ENCODE measurements at places on chromosomes 5 and 9.

- DNase-seq, result no peak
Observed at GRCh38 chr9:105416840-105417239, 31.0 kb upstream of the FSD1L start.

DNA sequence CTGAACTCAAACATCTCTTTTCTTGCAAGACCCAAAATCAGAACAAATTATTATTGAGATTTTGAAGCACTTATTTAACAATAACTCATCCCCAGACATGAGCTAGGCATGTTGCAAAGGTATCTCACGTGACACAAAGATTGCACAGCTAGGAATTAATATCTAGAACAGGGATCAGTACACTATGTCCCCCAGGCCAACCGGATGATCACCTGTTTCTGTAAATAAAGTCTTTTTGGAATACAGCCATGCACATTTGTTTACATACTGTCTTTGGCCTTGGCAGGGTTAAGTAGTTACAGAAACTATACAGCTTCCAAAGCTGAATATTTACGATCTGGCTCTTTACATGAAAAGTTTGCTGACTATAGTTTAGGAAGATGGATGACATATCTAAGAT, 287.7 kb downstream of the ACTL7B start:
- DNase-seq, result no peak

DNA sequence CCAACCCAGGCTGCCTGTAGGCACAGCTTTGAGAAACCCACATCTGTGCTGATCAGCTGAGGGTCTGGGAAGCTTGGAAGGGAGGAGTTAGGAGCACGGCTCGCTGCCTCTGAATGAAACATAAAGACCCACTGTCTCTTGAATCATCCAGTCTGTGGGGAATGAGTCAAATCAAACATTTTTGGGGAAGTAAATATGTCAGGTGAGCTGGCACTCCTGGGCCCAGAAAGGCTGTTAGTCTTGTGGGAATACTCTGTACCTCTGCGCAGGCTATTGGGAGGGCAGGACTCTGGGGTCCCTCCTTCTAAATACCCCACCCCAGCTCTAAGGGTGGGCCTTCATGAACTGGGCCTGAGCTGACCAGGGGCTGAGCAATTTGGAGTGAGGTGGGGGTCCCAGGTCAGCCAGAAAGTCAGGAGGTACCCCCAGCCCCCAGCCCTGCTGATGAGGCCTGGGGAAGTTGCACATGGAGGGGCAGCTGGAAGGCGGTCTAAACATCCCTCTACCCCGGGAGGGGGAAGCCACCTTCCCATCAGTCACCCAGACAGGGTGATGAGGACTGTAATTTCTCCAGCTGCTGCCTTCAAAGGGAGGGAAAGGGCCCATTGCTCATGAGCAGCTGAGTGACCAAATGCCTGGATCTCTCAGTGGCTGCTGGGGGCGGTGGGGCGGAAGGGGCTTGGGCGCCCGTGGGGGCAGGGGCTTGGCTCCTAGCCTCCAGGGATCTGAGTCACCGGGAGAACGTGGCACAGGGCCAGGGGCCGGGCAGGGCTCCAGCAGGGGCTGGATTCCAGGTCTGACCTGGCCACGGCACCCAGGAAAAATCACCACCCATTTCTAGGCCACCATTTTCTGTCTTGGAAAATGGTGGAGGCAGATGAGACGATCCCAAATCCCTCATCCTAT, 10.8 kb downstream of the FIBCD1 start:
- DNase-seq, result peak; percentile 17

DNA sequence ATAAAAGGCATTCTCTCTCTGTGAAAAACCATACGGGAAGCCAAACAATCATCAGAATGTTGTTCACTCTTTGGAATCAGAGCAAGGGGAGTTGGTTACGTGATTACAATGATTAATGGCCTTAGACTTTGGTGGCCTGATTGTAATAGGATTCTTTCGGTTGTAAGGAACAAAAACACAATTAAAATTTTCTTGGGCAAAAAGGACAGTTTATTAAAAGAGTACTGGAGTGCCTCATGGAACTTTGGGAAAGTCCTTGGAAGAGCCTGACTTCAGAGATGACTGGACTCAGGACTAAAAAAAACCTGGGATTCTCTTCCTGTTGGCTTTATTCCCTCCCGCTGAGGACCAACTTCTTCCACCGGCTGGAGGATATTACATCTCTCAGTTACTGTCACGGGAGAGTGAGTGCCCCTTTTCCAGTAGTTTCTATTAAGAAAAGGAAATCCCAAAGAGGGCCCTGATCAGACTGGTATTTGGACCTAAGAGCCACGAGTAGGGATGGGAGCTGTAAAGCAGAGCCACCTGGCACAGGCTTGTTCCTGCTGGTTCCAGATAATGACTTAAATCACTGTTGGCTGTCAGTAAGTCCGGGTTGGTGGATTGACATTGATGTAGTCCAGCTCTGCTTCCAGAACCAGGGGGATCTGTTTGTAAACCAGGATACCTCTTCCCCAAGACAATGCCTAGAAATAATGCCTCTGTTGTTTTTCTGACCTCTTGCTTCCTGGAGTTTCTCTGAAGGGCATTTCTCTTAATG, 53.9 kb downstream of the CFAP95 start:
- DNase-seq, result no peak

GRCh38 chr5:102834438-102834964, 79.4 kb downstream of the PAM start:
- no peak for DNase-seq

- DNase-seq, result peak; percentile 48
Observed at GRCh38 chr9:107685901-107686300, 196.3 kb upstream of the KLF4 start.

GRCh38 chr9:132143359-132143758, 18.5 kb upstream of the NTNG2 start:
- DNase-seq, result no peak

DNA sequence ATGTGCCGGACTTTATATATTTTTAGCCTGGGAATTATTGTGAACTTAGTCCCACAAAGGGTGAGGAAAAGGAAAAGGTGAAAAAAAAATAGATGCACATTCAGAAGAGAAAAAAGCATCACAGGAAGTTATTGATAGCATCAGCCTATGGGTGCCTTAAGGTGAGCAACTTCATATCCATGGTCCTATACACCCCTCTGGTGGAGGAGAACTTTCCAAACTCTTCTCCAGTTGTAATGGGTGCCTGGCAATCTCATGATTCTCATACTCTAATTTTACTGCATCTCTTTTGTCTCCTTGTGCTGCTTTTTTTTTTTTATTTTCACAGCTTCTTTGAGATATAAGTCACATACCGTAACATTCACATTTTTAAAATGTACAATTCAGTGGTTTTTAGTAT, 107.4 kb downstream of the JAKMIP2 start:
- no peak for DNase-seq

- DNase-seq, result peak; percentile 24
Observed at GRCh38 chr5:159262472-159262858, 625 bp upstream of the UBLCP1 start.

DNA sequence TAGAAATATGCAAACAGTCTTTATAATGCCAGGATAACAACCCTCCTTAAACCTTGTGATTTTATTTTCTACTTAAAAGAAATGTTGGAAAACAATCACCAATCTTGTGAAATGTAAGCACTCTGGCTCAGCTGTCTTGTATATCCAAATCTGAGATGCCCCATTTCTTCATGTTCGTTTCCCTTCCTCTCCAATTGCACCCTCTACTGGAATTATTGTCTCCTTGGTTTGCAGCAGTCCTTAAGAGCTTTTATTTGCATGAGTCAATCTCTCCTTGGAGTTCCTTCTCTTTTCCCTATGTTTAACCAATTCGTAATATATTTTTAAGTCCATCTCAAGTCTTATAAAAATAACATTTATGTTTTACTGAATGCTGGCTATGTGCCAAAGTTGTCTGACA, 362.0 kb upstream of the CDH10 start:
- no peak for DNase-seq

- no peak for DNase-seq
Observed at GRCh38 chr5:16733331-16734006, 116.7 kb upstream of the RETREG1 start.

- peak; percentile 48 for DNase-seq
Observed at GRCh38 chr5:178068293-178068692, 45.0 kb upstream of the N4BP3 start.

DNA sequence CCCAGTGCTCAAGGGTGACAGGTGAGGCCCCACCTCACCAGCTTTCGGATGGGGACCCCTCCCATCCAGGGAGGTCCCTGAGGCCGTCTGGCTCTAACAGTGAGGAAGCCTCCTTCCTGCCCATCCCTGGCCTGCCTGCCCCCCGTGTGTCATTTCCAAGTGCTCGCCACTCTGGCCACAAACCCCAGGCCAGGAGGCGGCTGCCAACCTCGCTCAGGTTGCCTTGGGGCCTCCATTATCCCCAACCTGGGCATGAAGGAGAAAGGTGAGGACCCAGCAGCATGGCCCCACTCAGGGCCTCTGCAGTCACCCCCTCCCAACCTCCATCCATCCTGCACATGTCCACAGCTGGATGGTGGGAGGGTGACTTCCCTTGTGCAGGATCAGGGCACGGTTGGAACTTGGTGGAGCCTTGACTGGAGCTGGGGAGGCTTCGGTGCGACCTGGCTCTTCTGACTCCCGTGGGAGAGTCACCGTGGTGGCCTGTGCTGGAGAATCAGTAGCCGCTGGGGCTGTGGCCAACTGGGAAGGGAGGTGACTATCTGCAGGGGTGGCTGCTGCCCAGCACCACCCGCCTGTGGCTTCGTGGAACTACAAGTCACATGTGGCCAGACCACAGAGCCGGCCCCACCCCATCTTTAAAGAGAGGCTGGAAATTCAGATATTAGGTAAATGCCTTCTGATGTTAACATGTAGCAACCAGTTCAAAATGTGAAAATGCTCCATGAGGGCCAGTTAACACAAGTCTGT, 37.5 kb upstream of the GFPT2 start:
- DNase-seq, result no peak

GRCh38 chr5:177498013-177498787, 796 bp upstream of the PDLIM7 start:
- DNase-seq, result no peak

GRCh38 chr5:117107859-117108258, 533.2 kb upstream of the SEMA6A start:
- DNase-seq, result no peak

DNA sequence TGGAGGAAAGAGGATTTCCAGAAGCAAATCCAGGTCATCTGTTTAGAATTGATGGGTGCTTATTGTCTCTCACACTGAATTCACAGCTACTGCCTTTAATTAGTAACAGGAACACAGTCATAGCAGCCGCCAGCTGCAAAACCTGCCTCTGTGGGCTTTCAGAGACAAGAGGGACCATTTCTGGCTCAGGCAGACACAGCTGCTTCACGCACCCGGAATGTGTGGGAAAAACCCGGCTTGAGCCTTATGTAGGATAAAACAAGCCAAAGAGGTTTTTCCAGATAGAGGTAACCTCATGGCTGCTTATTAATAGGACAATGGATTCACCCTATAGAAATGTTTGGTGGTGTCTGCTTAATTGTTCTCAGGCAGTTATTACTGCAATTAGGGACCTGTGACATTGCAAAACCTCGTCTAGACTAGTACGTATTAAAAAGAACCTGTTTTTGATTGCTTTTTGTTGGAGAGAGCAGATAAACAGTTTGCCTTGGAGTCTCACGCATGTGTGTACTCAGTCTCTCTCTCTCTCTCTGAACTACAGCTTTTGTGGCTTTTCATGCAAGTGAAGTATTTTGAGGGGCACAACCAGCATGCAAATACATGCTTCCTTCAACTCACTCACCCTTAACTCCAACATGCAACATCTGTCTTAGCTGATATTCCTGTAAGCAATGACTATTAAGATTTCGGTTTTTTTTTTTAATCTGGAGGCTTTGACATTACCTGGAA, 302.7 kb downstream of the PLK2 start:
- DNase-seq, result peak; percentile 58

DNA sequence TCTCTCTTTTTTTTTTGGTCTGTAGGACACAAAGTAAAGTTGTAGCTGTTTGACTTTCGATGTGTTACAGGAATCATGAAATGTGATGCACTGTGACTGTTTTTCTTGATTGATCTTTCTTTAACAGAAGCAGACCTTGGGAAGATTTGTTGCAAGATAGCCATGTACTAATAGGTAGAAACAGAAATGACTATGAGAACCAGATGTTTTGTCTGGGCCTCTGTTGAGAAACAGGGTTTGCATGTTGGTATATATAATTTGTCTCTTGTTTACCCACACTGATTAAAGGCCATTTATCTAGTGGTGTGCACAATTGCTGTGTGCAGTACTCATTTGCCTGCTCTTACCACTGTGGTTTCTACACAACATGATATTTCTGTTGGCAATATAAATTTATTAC, 125.1 kb downstream of the HACD4 start:
- no peak for DNase-seq
